ENCODE measurements at places on chromosomes 5 and 9.

- no peak for DNase-seq
Measured at GRCh38 chr5:106397700-106398099, 1273.0 kb downstream of the EFNA5 start.

DNA sequence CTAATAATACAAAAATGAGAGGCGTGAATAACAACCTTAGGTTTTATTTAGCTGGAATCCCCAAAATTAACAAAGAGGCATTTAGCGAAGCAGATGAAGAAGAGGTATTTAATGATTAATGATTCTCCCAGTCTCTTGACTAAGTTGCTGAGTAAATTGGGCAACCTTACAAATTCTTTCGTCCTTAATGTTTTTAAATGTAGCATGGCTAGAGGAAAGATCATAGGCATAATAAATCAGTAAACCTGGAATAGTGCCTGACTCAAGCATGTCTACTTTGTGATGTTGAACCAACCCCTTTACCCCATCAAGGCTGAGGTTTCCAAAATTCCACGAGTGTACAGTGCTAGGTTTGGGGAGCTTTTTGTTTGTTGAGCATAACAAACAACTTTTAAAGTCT lies 7.9 kb downstream of the BHMT start:
- DNase-seq: no peak

DNA sequence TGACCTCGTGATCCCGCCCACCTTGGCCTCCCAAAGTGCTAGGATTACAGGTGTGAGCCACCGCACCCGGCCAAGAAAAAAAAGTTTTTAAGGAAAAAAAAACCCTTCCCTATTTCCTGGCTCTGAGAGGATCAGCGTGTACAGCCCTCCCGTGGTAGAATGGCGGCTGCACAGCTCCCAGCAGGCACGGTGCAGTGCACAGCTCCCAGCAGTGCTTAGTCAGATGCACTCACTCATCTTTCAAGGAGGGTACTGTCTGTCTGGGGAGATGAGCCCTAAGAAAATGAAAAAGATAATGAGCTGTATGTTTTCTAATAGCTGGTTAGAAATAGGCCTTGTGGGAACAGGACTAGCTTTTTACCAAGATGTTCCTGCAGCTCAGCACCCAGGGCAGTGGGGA lies 36.7 kb upstream of the SLC2A8 start:
- no peak for DNase-seq

GRCh38 chr5:108028412-108028811 lies 353.5 kb downstream of the FBXL17 start:
- peak; percentile 60 for DNase-seq

GRCh38 chr5:6902597-6902996 lies 189.4 kb downstream of the TENT4A start:
- DNase-seq: no peak

- DNase-seq: no peak
Measured at GRCh38 chr9:82805027-82805426, 257.9 kb downstream of the RASEF start.

DNA sequence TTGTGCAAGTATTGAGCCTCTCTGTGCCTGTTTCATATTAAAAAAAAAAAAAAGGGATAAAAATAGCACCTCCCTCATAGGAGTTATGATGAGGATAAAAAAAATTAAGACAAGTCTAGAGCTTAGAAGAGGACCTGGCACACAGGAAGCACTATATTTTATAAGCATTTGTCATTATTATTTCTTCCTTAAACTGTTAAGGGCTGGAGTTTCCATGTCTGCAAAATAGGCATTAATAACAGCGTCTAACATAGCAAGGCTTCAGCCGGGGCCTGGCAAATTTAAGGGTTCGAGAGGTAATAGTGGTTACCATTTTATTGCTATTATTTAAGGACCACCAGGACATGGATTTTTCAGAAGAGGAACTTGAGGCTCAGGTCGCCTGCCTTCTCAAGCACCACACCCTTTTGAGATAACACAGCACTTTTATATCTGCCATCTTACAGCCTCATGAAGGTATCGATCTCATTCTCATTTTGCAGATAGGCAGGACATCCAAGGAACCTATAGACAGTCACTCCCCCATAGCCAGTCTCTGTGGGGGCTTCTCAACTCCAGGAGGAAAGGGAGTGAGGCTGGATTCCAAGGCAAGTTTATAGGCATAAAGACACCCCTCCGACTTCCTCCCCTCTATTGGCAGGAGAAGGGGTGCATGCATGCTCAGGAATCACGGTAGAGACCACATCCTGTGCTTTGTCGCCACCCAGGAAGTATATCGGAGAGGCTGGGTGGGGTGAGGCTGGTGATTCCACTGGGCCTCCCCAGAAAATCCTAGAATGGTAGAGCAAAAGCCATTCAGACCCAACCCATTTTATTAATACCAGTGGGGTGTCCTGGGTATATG lies 2.4 kb downstream of the ANXA6 start:
- DNase-seq: no peak

DNA sequence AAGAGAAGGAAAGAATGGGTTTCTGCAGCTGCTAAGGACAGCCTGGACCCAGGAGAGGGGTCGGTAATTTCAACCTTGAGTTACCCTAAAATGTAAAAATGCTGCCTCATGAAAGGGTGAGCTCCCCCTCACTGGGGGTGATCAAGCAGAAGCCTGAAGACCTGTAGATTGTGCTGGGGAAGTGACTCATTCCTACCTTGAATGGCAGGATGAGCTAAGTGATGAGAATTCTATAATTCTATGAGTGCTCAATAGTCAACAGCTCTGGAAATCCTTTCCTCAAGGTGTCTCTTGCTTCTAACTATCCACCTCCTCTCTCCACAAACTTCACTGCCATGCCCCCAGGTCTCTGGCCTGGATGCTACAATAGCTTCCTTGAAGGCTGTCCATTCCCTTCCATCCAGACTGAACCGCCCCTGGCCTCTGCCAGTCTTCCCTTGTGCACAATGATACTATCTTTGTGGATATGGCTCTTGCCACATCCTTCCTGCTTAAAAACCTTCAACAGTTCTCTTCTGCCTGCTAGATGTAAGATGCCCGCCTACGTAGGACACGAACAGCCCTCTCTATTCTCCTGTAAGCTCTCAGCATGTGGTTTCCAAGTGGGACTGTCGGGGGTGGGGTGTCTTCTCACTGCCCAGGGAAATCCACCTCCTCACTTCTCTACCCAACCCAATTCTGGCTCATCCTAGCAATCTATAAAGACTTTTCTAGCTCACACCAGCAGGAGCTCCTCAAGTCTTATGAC lies 50.6 kb downstream of the PTPN3 start:
- no peak for DNase-seq

GRCh38 chr5:109759306-109759705 lies 69.6 kb downstream of the MAN2A1 start:
- no peak for DNase-seq

- DNase-seq: peak; percentile 87
Measured at GRCh38 chr5:171419688-171420430, 412 bp downstream of the FGF18 start.

GRCh38 chr5:32692036-32692746 lies 18.9 kb upstream of the NPR3 start:
- DNase-seq: no peak

DNA sequence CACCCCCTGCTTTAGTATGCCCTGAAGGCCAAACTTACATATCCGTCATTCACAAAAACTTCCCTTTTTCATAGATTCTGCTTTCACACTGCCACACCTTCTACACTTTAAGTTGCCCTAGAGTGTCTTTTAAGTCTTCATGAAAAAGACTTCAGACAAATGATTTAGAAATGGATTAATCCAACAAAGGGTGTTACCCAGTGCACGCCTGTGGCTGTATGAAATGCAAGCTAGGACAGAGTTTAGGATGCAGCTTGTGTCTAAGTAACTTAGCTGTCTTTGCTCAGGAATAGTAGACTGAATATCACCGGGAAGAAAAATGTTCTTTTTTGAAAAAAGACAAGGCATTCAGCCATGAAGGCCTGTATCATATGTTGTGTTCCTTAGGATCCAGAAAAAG lies 210.0 kb downstream of the MPDZ start:
- no peak for DNase-seq

DNA sequence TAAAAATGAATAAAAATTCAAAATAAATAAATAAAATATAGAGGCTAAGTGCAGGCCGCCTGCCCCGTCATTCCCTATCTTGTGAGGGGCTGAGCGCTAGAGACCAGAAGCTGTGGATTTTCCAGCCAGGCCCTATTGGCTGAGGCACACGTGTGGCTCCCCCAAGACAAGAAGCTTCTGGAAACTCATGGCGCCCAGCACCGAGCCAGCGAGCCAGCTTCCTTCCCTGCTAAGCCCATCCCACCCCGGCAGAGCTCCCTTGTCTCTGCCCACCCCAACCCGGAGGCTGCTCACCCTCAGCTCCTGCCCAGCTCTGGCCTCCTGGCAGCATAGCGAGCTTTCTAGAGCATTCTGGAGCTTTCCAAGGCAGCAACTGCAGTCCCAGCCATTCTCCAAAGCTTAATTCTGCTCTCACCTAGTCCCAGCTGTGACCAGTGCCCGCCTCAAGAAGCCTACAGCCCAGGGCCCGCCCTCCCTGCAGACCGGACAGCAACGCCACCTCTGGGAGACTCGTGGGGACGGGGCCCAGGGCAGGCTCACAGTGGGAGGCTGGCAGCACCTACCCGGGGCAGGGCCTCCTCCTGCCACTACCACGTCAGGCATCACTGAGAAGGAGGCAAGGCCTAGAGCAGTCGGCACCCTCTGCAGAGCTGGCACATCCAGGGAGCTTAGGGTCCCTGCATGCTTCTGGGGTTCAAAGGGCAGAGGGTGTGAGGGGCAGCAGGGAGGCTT lies 23.2 kb upstream of the TMEM250 start:
- DNase-seq: no peak

DNA sequence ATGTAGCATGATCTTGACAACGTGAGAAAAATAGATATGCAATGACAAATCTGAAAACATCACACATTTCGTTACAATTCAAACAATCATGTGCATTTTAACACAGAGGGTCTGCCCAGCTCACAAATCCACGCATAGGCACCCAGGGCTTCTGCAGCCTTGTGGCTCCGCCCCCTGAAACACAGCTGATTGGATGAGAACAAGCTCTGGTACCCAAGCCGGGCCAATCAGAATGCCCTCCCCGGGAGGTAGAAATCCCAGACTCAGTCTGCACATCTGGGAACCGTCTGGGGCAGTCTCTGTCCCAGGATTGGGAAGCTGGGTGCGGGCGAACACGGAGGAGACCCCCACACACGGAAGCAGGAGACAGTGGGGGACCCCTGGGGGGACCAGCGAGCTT lies 137.5 kb downstream of the GAPVD1 start:
- DNase-seq: no peak

DNA sequence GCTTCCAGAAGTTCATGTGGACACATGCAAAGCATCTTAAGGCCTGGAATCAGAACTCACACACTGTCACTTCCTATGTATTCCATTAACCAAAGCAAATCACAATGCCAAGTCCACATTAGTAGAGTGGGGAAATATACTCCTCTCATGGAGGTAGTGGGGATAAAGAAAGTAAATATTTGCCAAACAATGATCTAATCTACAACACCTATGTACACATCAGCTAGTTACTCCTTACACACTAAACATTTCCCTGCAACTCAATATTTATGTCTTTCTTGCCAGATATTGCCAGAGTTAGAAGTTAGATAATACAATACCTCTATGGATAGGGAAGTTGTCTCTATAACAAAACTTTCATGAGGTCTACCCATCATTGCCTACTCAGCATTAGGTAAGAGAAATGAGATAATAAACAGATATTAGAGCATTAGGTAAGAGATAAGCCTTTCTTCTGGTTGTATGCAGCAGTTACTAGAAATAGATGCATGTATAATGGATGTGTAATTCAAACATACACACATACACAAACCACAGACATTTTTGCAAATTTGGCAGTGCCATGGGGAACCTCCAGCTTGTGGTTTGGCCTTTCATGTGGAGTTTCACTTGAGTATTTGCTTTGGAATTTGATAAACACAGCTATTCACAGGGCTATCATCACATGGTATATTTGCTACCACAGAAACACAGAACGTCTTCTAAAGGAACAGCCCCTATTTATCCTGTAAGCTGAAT lies 196.5 kb downstream of the TLE1 start:
- DNase-seq: no peak

DNA sequence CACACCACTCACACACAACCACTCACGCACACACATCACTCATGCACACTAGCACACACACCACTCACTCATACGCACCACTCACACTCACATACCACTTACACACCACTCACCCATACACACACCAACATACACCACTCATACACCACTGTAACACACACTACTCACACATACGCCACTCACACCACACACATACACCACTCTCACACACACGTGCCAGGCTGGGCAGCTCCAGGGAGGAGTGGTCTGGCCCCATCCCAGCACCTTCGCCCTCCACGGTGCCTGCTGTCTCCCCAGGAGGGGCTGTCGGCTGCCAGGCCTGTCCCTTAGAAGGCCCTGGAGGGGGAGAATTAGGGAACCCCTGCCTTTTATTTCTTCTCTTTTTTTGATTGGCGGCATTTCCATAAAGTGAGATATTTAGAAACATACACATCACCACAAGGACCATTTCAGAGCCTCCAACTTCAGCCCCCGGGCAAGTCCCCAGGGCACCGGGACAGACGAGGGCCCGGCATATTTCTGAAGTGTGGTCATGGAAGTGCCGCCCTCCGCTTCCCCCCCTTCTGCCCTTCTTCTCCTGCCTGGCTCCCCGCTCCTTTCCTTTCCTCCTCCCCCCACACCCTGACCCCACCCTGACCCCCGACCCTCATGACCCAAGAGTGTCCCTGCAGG lies 6.3 kb upstream of the ASB6 start:
- no peak for DNase-seq

DNA sequence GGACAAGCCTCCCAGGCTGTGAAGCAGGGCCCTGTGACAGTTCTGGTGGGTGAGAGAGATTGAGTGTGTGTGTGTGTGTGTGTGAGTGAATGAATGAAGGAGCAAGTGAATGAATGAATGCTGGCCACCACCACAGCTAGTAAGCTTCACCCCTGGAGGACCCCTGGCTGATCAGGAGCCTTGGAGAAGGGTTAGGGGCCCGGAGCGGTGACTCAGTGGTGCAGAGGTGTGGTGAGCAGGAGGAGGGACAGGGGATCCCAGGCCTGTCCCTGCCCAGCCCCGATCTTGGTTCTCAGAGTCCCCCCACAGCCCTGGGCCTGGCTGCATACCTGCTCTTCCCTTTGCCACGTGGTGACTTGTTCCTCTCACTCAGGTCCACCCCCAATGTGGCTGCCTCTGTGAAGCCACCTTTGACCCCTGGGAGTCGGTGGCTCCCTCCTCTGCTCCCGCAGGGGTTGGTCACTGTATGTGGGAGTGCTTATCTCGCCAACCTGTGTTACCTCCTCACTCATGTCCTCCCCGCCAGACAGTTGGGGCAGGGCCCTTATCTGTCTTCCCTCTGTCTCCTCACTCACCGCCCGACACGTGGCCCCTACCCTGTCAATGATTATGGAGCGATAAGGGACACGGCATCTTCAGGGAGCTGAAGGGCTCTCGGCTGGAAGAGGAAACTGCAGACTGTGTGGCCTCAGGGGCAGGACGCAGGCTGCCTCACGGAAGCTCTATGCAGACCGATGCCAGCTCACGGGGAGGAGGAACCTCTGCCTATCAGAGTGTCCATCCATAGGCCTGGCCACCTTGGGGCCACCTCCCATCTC lies 99.9 kb upstream of the PITX1 start:
- DNase-seq: no peak
